ENCODE measurements at places on chromosomes 7 and 10.

DNA sequence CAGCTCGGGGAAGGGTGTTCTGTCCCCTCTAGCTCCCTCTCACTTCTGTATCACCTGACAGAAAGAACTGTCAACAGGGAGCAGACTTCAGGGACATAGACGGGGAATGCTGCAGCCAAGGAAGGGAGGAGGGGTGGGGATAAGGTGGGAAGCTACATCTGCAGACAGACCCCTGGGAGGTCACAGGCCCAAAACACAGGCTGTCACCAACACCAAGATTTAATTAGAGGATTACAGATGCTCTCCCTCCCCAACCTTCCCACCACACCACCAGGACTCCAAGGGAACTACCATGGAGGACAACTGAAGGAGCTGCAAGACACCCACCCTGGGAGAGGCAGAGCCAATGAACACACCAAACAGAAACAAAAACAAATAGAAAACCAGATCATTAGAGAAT, 425.2 kb upstream of the VSTM2A start:
- DNase-seq: no peak

GRCh38 chr7:24018331-24018730, 265.7 kb upstream of the NPY start:
- DNase-seq: no peak

GRCh38 chr7:64102656-64103400, 57.6 kb downstream of the ZNF727 start:
- no peak for DNase-seq

- DNase-seq: no peak
These were observed 35.4 kb downstream of the CYTH3 start for GRCh38 chr7:6237011-6237410.

- DNase-seq: peak; percentile 79
These were observed at the start of gene ASB13 for GRCh38 chr10:5666008-5666840. Gene ASB13 (minus strand): TSS chr10:5666595. CDS start chr10:5666551, 44 bp downstream.

- no peak for DNase-seq
These were observed 10.0 kb downstream of the SFTPD start for GRCh38 chr10:79938728-79939406.

GRCh38 chr7:55099821-55100543, 81.2 kb downstream of the EGFR start:
- no peak for DNase-seq

GRCh38 chr10:100339236-100339635, 7.8 kb upstream of the SCD start:
- DNase-seq: no peak

- DNase-seq: peak; percentile 79
These were observed 2.2 kb downstream of the DNAJC30 start for GRCh38 chr7:73681031-73681430.

DNA sequence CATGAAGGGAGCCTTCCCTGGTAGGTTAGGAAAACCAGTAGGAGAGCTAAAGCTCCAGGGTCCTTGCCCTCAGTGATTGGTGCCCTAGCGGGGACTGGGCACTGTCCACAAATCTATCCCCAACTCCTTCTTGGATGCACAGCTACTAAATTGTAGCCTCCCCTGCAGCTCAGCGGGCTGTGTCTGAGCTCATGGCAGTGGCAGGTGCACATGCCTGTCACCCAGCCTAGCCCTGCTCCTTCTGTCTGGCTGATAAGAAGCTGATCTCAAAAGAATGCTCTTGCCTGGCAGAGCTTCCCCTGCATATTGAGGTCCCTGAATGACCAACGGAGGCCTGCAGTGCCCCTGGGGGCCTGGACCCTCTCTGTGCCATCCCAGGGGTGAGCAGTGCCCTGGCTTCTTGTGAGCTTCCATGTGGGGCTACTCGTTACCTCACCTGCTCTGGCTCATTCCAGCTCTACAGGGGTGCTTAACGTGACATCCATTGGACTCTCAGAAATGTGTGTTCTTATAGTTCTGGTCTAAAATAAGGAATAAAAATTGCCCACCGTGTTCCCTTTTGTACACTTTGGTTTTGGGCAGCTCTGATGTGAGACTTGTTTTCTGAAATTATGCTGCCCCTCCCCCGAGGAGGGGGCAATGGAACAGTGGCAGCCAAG, 59.8 kb upstream of the ANTXRL start:
- DNase-seq: no peak

DNA sequence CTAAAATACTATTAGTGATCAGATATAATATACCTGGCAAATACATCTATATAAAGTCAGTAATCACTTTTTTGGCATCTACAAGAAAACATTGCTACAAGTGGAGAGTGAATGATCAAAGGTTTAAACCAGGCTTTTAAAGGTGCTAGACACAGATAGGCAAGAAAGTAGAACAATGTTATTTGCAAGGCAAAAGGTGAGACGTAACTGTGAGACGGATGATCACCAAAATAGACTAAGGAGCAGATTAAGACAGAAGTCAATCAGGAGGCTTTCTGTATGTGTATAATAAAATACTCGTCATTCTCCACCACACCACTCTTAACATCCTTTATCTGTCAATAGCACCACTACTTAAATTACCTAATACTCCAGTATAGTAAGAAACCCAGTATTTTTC, 8.3 kb downstream of the ANXA7 start:
- no peak for DNase-seq

Data from astrocyte of the hippocampus (primary cell).